ENCODE measurements at places on chromosomes 1 and 21. TPM values are rescaled to one million over a fixed set of nuclear protein-coding genes. Genes with fewer than 3 reads are reported as not detected.

ZMYND12 gene
- total RNA-seq: 1.3 TPM

IVNS1ABP gene
- total RNA-seq: 111 TPM

SLC45A3 gene
- total RNA-seq: 9.5 TPM

POMGNT1 gene
- total RNA-seq: 106 TPM

NPR1 gene
- total RNA-seq: 1.7 TPM

PPFIA4 gene
- total RNA-seq: 18.9 TPM

SLC1A7 gene
- not detected for total RNA-seq

CD5L gene
- total RNA-seq: 0.11 TPM

WARS2 gene
- total RNA-seq: 20.9 TPM

IGSF21 gene
- total RNA-seq: 9.0 TPM

CLIC6 gene
- 19.0 TPM for total RNA-seq

CNTN2 gene
- 16.1 TPM for total RNA-seq

EPHA10 gene
- total RNA-seq: 9.6 TPM

RBM8A gene
- total RNA-seq: 150 TPM

CD1E gene
- 0.17 TPM for total RNA-seq

CASQ2 gene
- total RNA-seq: 1.5 TPM

CASQ1 gene
- 0.99 TPM for total RNA-seq

NFYC gene
- 47.2 TPM for total RNA-seq

RHD gene
- total RNA-seq: 1.4 TPM

CITED4 gene
- 3.7 TPM for total RNA-seq

NR0B2 gene
- not detected for total RNA-seq

IRF6 gene
- total RNA-seq: 2.8 TPM

CCDC190 gene
- total RNA-seq: 4.8 TPM

ADAMTSL4 gene
- 7.7 TPM for total RNA-seq

S100A7 gene
- total RNA-seq: not detected

USP21 gene
- total RNA-seq: 11.0 TPM

OR2L13 gene
- total RNA-seq: 2.6 TPM

ADORA1 gene
- 11.7 TPM for total RNA-seq

RNU1-4 gene
- total RNA-seq: 29,651 TPM

ODF2L gene
- total RNA-seq: 49.3 TPM

HCN3 gene
- 9.0 TPM for total RNA-seq

RIMS3 gene
- total RNA-seq: 33.6 TPM

PRDM2 gene
- 23.1 TPM for total RNA-seq

CSF3R gene
- 6.8 TPM for total RNA-seq

SPRR2F gene
- not detected for total RNA-seq

RGS13 gene
- 0.11 TPM for total RNA-seq

TRIM33 gene
- 60.1 TPM for total RNA-seq

LYPD8 gene
- not detected for total RNA-seq
